Breast epithelium (tissue), 4 donors: ENCODE measurements at places on chromosomes 7 and 10. TPM values are rescaled to one million over a fixed set of nuclear protein-coding genes. Genes with fewer than 3 reads are reported as not detected.

DNA sequence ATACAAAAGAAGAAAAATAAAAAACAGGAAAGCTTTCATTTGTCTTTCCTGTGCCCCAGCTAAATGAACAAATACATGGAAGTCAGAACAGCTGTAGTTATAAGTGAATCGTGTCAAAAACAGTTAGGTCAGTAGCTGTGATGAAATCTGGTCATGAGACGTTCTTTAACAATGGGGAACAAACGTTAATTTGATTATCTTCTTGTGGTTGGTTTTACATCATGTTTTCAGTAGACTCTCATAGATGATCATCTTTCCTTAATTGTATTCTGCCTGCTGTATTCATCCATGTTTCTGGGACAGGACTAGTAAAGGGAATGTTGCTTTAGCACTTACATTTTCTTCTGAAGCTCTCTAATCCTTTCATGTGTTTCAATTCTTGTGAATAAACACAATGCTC is 97.0 kb downstream of the PCLO start:
- H3K4me3 ChIP-seq, result no peak overlapping the region
- H3K4me1 ChIP-seq, result no peaks in the 10 kb centered on the region
- H3K27me3 ChIP-seq, result no peaks in the 10 kb centered on the region
- H3K36me3 ChIP-seq, result no peaks in the 10 kb centered on the region
- H3K27ac ChIP-seq, result no peak overlapping the region
- no peak for DNase-seq

- H3K4me3 ChIP-seq, result no peak overlapping the region
- no peaks in the 10 kb centered on the region for H3K4me1 ChIP-seq
- no peak for DNase-seq
- peaks cover 25% of the 10 kb centered on the region for H3K36me3 ChIP-seq
- H3K27me3 ChIP-seq, result no peaks in the 10 kb centered on the region
- H3K27ac ChIP-seq, result no peak overlapping the region
These were observed 4.7 kb downstream of the TBRG4 start for GRCh38 chr7:45106820-45107219.

- no peak for DNase-seq
These were observed 34.8 kb downstream of the LRRC4 start for GRCh38 chr7:127996253-127997071.

EPHB4 gene
- total RNA-seq, result 31.8 TPM

- no peaks in the 10 kb centered on the region for H3K4me1 ChIP-seq
- H3K27ac ChIP-seq, result peak overlapping the region; percentile 30
- no peak overlapping the region for H3K4me3 ChIP-seq
These were observed 47.8 kb upstream of the FIGNL1 start for GRCh38 chr7:50497968-50498367.

GRCh38 chr7:136230210-136230609 is 253.1 kb upstream of the MTPN start:
- H3K4me3 ChIP-seq, result no peak overlapping the region
- no peaks in the 10 kb centered on the region for H3K27me3 ChIP-seq
- no peak for DNase-seq
- H3K4me1 ChIP-seq, result no peaks in the 10 kb centered on the region
- H3K27ac ChIP-seq, result no peak overlapping the region
- no peaks in the 10 kb centered on the region for H3K36me3 ChIP-seq

DNA sequence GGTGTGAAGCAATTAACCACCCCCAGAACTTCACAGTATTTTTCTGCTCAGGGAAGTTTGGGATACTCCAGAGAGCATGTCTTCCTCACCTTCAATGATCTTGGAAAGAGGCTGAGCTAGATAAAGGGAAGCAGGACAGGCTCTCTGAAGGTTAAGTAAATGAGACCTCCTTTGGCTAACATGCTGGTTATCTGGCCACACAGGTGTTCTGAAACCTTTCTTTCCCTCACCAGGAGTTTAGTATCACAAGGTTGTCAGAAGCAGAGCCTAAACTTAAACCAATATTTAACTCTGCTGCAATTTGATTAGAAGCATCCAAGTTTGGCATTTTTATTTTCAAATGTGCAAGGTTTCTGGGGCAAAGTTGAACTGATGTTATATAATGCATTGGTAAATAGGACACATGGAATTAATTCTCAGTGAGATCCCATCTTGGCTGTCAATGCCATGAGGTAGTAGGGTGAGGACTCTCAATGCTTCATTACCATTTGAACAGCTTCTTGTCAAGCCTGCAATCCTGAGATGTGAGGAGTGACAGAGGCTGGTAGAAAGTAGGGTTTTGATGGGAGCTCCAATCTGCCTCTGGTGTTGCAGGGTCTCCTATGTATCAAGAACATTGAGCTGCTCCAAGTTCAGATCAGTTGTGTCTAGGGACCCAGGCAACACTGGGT is 3.6 kb upstream of the PNLIP start:
- no peak overlapping the region for H3K27ac ChIP-seq
- DNase-seq, result no peak
- H3K4me1 ChIP-seq, result no peaks in the 10 kb centered on the region
- H3K4me3 ChIP-seq, result no peak overlapping the region
- H3K27me3 ChIP-seq, result no peaks in the 10 kb centered on the region
- H3K36me3 ChIP-seq, result no peaks in the 10 kb centered on the region

GRCh38 chr10:14727465-14727864 is 47.2 kb downstream of the FAM107B start:
- H3K4me1 ChIP-seq, result no peaks in the 10 kb centered on the region
- no peaks in the 10 kb centered on the region for H3K36me3 ChIP-seq
- H3K27me3 ChIP-seq, result no peaks in the 10 kb centered on the region

- H3K4me3 ChIP-seq, result peak overlapping the region; percentile 74
- peak overlapping the region; percentile 99 for H3K27ac ChIP-seq
- no peaks in the 10 kb centered on the region for H3K27me3 ChIP-seq
- H3K36me3 ChIP-seq, result no peaks in the 10 kb centered on the region
- H3K4me1 ChIP-seq, result no peaks in the 10 kb centered on the region
- no peak for DNase-seq
These were observed 484 bp downstream of the ZNF438 start for GRCh38 chr10:31031205-31031557.

CTAGE8 gene
- 2.9 TPM for total RNA-seq

DNA sequence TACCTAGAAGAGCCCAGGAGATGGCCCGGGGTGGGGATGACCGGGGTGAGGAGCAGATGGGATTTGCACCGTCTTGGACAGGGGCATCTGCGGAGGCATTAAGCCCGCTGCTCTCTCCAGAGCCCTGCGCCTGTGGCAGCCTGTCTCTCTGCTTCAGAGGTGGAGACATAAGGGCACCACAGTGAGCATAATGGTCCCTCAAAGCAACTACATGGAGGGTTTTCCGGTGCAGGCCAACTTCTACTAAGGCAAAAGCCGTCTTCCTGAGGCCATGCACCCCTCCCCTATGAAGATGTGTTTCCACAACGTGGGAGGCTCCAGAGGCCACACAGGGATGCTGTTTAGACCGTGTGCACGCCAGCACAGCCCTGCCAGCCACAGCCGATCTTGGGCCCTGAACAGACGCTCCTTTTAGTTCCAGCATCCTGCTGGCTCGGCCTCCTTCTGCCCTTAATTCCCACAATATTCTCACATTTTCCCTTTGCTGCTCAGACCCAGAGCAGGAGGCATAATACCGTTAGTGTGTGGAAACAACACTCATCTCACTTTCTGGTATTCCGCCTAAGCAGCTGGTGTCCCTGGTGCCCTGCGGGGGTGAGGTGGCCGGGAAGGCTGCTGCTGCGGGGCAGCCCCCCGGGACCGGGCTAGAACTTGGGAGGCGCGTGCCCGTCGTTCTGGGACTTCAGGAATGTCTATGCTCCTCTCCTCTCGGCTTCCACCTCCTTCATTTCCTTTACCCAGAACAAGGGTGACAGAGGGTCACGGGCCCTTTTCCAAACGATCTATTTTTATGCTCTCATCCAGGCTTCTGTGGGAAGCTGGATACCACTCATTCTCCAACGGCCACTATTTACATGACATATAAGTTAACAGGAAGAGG is 266.9 kb downstream of the TNS3 start:
- no peaks in the 10 kb centered on the region for H3K4me1 ChIP-seq
- H3K4me3 ChIP-seq, result peak overlapping the region; percentile 40
- DNase-seq, result no peak
- no peaks in the 10 kb centered on the region for H3K36me3 ChIP-seq
- H3K27me3 ChIP-seq, result no peaks in the 10 kb centered on the region

NUTM2A gene
- total RNA-seq, result 1.3 TPM

DNA sequence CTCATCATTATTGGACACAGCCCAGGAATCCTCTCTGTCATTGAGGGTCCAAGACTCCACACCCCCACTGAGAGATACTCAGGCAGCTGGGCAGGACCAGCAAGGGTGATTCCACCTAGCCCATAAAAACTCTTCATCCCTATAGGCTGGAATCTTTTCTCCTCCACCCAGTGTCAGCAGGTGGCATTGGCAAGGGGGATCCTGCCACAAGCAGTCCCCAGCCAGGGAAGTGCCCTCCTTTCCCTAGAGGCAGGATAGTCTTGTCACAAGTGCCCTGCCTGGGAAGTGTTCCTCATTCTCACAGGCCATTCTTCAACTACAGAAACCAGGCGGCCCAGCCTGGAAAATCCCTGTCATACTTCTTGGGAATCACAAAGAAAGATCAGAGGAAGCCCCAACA is 533.6 kb downstream of the GRID1 start:
- H3K4me3 ChIP-seq, result no peak overlapping the region
- H3K27ac ChIP-seq, result no peak overlapping the region
- DNase-seq, result no peak
- no peaks in the 10 kb centered on the region for H3K36me3 ChIP-seq

FGFR2 gene
- 31.8 TPM for total RNA-seq
